Stomach (tissue), 19 donors: ENCODE measurements at places on chromosomes 12 and 14. TPM values are rescaled to one million over a fixed set of nuclear protein-coding genes. Genes with fewer than 3 reads are reported as not detected.

NYNRIN gene
- total RNA-seq = 2.9 TPM

ETFBKMT gene
- not detected for total RNA-seq

LMNTD1 gene
- total RNA-seq = not detected

CARMIL3 gene
- total RNA-seq = 0.18 TPM

LRRC23 gene
- total RNA-seq = 9.6 TPM

DNA sequence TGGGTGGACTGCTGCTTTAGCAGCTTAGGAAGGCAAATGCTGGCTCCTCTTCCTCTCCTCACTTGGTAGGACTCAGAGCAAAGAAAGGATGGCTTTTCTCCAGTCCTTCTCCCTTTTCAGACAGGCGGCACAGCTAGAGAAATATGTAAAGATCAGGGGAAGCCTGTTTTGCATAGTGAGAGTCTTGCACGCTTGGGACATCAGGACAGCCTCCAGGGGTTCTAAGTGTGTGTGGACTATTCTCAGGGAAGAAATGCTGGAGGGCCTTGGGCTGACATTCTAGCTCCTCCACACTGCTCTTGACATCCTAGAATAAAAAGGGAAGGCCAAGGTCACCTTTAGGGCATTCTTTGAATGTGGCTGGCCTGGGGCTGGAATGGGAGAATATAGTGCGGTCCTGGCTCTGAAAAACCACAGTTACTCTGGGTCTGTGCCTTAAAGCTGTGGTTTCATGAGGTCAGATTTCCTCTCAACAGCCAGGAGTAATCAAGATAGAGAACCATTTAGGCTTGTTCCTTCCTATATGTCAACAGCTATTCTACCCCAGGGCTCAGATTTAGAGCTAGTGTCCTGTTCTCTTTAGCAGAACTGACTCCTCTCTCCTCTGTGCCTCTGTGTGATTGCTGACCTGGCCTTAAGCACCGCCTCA, 24.3 kb downstream of the CMA1 start:
- no peak overlapping the region for H3K27ac ChIP-seq
- no peak for DNase-seq
- no peak overlapping the region for H3K4me3 ChIP-seq
- no peaks in the 10 kb centered on the region for H3K36me3 ChIP-seq

- H3K4me1 ChIP-seq = no peaks in the 10 kb centered on the region
- H3K36me3 ChIP-seq = no peaks in the 10 kb centered on the region
- H3K4me3 ChIP-seq = no peak overlapping the region
Measured at GRCh38 chr14:32457213-32457920, 128.3 kb downstream of the AKAP6 start.

DNA sequence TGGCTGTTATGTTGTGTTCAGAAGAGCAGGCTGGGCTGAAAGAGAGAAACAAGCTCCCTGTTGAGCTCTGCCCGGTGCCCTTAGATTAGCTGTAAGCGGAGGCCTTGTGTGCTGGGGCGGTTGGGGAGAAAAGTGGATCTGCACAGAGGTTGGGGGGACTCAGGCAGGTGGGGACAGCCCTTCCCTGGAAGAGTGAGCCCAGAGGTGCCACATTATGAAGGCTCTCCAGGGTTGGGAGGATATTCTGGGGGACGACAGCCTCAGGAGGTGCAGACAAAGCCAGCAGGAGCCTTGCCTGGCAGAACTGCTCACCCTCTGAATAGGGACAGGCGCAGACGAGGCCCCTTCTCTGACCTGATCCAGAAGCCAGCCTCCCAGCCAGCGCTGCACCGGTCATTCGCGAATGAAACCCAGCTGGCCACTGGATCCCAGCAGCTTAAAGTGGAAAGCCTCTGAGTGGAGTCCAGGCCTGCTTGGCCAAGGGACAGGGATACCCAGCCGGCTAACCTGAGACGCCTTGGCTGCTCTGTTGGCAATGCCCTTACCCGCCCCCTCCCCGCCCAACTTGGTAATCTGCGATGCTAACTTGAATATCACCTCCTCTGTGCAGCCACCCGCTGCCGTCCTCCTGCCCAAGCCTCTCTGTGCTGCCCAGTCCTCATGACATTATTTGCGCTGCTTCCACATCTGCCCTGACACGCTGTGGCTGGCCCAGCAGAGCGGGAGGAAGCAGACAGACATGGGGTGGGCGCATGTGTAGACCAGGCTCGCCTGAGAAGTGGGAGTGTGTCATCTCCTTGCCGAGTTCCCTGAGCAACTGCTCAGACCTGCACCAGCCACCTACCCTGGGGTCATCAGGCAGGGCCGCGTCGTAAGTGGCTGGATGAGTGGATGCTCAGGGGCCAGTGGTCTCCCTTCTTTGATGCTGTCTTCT, 5.6 kb downstream of the HIP1R start:
- H3K36me3 ChIP-seq = no peaks in the 10 kb centered on the region
- no peak overlapping the region for H3K4me3 ChIP-seq
- peak; percentile 9 for DNase-seq
- peaks cover 87% of the 10 kb centered on the region for H3K4me1 ChIP-seq
- H3K27me3 ChIP-seq = no peaks in the 10 kb centered on the region
- peak overlapping the region; percentile 95 for H3K27ac ChIP-seq

DNA sequence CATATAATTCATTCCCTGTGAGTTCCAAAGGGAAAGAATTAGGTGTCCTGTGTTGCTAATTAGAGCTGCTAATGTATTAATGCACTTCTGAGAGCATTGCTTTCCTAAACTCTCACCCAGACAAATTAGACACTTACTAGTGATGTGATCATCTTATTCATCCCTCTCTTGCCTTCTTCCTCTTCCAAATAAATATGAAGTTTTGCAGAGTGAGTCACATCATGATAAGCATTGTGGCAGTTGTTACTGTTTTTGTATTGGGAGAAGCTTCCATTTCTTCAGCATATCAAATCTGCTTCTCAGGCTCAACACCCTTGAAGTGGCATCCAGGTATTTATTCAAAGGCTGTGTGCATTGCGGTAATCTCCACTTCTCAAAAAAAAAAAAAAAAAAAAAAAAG, 37.3 kb upstream of the E2F7 start:
- no peak for DNase-seq
- no peak overlapping the region for H3K27ac ChIP-seq
- H3K36me3 ChIP-seq = no peaks in the 10 kb centered on the region
- no peak overlapping the region for H3K4me3 ChIP-seq
- no peaks in the 10 kb centered on the region for H3K27me3 ChIP-seq

DNA sequence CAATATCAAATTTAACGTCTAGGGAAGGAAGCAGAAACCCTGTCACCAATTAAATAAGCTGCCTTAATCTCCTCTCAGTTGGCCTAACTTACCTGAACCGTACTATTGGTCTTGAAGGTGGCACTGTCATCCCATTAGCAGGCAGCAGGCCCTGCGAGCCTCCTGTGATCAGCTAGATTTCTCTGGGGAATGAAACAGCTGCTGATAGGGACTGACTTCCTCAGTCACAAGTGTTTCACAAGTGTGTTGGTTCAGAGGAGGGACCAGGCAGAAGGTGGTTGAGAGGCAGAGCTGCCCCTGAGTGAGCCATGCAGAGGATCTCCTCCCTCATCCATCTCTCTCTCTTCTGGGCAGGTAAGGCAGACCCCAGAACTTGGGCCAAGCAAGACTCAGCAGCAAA, 166.8 kb downstream of the DAD1 start:
- H3K27ac ChIP-seq = no peak overlapping the region
- DNase-seq = no peak
- H3K4me1 ChIP-seq = peaks cover 1% of the 10 kb centered on the region
- no peak overlapping the region for H3K4me3 ChIP-seq

- DNase-seq = no peak
- H3K4me3 ChIP-seq = no peak overlapping the region
- no peaks in the 10 kb centered on the region for H3K27me3 ChIP-seq
- H3K27ac ChIP-seq = no peak overlapping the region
Measured at GRCh38 chr12:122669397-122670070, 33.6 kb downstream of the HCAR2 start.

- H3K27ac ChIP-seq = peak overlapping the region; percentile 64
- no peaks in the 10 kb centered on the region for H3K27me3 ChIP-seq
- H3K4me3 ChIP-seq = no peak overlapping the region
Measured at GRCh38 chr14:94391281-94391975, 3.0 kb upstream of the SERPINA1 start.

DNA sequence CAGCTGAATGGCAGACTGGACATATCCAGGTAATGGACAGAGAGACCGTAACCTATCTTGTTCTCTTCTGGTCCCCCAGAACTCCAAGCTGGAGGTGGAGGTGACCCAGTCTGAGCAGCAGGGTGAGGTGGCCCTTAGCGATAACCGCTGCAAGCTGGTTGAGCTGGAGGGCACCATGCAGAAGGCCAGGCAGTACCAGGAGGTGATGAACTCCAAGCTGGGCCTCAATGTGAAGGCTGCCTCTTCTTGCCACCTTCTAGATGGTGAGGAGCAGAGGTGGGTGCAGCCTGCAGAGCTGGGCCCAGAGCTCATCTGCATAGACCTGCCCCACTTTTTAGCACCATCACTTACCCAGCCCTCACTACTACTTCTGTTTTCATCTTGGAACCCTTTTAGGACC, 7.2 kb upstream of the KRT86 start:
- no peaks in the 10 kb centered on the region for H3K36me3 ChIP-seq
- no peaks in the 10 kb centered on the region for H3K27me3 ChIP-seq

DNA sequence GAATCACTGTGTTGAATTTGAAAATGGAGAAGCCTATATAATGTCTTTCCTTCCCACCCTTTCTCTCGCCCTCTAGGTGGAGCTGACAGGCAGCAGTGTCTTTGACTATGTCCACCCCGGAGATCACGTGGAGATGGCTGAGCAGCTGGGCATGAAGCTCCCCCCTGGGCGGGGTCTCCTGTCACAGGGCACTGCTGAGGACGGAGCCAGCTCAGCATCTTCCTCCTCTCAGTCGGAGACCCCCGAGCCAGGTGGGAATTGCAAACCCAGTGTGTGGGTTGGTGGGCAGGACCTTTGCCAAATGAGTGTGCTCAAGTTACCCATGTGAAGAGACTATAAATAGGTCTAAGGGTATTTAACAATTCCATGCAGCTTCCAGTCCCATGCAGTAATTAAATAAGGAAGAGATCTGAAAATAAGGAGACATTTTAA, 274.7 kb downstream of the EGLN3 start:
- no peaks in the 10 kb centered on the region for H3K27me3 ChIP-seq
- DNase-seq = peak; percentile 44
- H3K4me1 ChIP-seq = no peaks in the 10 kb centered on the region
- H3K36me3 ChIP-seq = no peaks in the 10 kb centered on the region
- no peak overlapping the region for H3K27ac ChIP-seq

DNA sequence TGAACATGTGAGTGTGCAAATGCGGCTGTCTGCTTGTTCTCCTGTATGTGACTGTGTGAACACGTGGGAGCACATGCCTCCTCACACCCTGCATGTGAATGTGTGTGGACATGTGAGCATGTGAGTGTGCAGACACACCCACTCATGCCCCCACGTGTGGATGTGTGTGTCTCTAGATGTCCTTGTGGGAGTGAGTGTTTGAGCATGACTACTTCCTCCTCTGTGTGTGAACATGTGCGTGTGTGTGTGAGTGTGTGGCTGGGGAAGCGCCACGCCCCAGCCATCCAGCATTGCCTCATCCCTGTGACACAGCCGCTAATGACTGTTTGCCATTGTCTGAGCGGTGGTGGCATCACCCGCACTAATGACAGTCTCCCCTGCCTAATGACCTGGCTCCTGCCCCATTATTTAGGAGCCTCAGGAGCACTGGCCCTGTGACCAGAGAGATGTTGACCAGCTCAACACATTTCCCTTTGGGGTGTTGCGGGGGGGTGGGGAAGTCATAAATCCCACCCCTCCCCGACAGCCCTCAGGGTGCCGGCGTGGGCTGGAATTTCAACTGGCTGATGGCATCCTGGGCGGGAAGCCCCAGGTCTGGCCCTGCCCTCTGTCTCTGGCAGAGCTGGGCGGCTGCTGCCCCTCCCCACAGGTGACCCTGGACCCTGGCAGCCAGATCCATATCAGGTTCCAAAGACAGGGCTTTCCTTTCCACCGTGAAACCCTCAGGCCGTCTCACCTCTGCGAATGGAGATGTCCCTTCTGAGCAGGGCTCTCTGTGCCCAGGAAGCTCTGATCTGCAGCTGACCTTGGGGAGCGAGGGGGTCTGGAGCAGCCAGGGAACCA, 11.5 kb upstream of the KRT80 start:
- peak; percentile 89 for DNase-seq
- no peaks in the 10 kb centered on the region for H3K27me3 ChIP-seq
- H3K4me1 ChIP-seq = peaks cover 38% of the 10 kb centered on the region
- H3K4me3 ChIP-seq = no peak overlapping the region
- H3K36me3 ChIP-seq = no peaks in the 10 kb centered on the region

- no peaks in the 10 kb centered on the region for H3K36me3 ChIP-seq
- H3K4me3 ChIP-seq = no peak overlapping the region
- no peak for DNase-seq
- H3K27me3 ChIP-seq = peaks cover 28% of the 10 kb centered on the region
- no peak overlapping the region for H3K27ac ChIP-seq
Measured at GRCh38 chr12:112546996-112547395, 128.2 kb downstream of the PTPN11 start.

- H3K27ac ChIP-seq = no peak overlapping the region
- peaks cover 28% of the 10 kb centered on the region for H3K36me3 ChIP-seq
- no peaks in the 10 kb centered on the region for H3K27me3 ChIP-seq
- no peaks in the 10 kb centered on the region for H3K4me1 ChIP-seq
- DNase-seq = no peak
Measured at GRCh38 chr14:92997343-92998061, 74.6 kb downstream of the CHGA start.

DNA sequence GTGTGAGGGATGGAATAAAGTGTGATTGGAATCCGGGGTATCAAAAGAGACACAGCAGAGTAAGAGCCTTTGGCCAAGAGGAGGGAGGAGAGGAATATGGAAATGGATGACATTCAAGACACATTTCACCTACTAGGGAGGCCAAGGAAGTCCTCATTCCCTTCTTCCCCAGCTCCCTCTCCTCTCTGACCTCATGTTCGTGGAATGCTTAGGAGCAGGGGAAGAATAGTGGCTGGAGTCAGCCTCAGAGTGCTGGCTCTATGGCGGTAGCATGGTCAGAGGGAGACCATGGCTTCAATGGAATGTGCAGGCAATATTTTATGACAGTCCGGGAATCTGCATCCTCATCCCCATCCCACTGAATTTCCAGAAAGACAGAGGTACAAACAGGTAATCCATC, 196.6 kb downstream of the EGLN3 start:
- H3K4me3 ChIP-seq = no peak overlapping the region
- no peak overlapping the region for H3K27ac ChIP-seq
- H3K36me3 ChIP-seq = no peaks in the 10 kb centered on the region
- H3K4me1 ChIP-seq = no peaks in the 10 kb centered on the region

GRCh38 chr12:113048716-113049127, 7.8 kb upstream of the DTX1 start:
- peak; percentile 88 for DNase-seq
- H3K27me3 ChIP-seq = no peaks in the 10 kb centered on the region
- H3K4me3 ChIP-seq = no peak overlapping the region
- H3K27ac ChIP-seq = no peak overlapping the region
- no peaks in the 10 kb centered on the region for H3K36me3 ChIP-seq
- no peaks in the 10 kb centered on the region for H3K4me1 ChIP-seq

GRCh38 chr14:57389646-57390036, 745 bp upstream of the NAA30 start:
- peak overlapping the region; percentile 86 for H3K4me3 ChIP-seq
- no peaks in the 10 kb centered on the region for H3K27me3 ChIP-seq
- H3K36me3 ChIP-seq = no peaks in the 10 kb centered on the region
- no peak for DNase-seq

- H3K4me1 ChIP-seq = no peaks in the 10 kb centered on the region
- no peak overlapping the region for H3K27ac ChIP-seq
- no peak overlapping the region for H3K4me3 ChIP-seq
- DNase-seq = no peak
- no peaks in the 10 kb centered on the region for H3K27me3 ChIP-seq
Measured at GRCh38 chr12:42686514-42687172, 97.1 kb upstream of the PRICKLE1 start.

GRCh38 chr12:83826112-83826511, 1086.5 kb downstream of the SLC6A15 start:
- H3K36me3 ChIP-seq = no peaks in the 10 kb centered on the region
- DNase-seq = peak; percentile 20
- no peak overlapping the region for H3K4me3 ChIP-seq
- no peaks in the 10 kb centered on the region for H3K27me3 ChIP-seq
- H3K27ac ChIP-seq = no peak overlapping the region
